Stimulated activated CD8-positive, alpha-beta memory T cell treated with anti-CD3 and anti-CD28 coated beads, Interleukin-4, amount 100 ng/mL, for 1 hour (primary cell): ENCODE measurements at places on chromosomes 16 and 17.

DNA sequence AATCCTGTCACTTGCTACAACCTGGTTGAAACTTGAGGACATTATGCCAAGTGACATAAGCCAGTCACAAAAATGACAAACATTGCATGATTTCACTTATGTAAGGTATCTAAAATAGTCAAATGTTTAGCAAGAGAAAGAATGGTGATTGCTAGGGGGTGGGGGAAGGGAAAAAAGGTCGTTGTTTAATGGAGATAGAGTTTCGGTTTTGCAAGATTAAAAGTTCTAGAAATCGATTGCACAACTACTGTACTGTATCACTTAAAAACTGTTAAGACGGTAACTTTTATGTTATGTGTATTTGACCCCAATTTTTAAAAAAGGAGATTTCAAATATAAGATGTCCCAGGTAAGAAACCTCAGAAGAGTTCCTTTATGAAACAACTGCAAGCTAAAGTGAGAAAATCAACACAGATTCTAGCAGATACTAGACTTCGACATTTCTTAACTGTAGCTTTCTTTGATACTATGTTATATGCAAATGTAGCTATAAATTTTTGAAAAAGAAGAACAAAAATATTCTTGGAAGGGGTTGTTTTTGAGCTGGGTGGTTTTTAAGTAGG is 5.9 kb downstream of the MEOX1 start:
- no peak for DNase-seq

DNA sequence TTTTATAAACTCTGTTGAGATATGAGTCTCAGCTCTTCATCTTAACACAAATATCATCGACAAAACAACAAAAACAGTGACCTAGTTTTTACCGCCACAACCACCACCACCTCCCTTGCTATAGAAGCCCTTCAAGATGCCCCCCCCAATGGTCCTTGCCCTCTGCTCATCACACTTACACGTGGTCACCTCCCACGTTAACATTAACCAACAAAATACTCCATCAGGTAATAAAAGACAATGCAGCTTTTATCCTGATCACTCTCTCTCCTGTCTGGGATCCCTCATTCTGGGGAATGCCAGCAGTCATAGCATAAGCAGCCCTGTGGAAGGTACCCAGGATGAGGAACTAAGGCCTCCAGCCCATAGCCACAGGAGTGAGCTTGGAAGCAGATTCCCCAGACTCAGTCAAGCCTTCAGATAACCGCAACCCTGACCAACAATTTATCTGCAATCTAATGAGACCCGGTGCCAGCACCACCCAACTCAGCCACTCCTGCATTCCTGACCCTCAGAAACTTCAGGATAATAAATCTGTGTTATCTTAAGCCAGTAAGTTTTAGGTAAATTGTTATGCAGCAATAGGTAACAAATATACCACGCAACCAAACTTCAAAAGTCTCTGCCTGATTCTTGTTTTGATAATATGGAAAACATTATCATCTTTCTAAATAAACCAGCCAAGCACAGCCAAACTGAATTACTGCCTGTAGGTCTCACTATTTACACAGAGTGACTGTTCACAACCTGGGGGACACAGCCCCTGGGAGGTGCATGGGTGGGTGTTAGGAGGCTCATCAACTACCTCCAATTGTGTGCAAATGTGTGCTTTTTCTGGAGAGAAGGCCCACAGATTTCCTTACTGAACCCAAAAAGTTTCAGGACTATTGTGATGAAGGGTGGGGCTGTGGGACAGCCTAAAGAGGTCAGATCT is 6.1 kb downstream of the PECAM1 start:
- DNase-seq, result no peak

DNA sequence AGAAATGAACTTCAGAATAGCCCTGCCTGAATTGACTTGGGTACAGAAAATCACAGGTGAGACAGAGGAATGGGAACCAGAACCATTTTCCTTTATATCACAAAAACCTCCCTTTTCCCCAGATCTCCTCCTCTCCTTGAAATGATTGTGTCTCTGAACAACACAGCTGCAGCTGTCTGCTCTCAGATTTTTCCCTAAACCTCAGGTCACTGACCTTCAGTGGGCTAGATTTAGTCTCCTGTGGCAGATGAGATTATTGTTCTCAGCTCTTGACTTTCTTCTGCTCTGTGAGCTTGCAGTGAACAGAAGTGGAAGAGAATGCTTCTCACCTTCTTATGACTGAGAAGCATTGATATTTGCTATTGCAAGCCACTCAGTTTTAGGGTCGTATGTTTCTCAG is 92.3 kb upstream of the FAM20A start:
- DNase-seq, result no peak

DNA sequence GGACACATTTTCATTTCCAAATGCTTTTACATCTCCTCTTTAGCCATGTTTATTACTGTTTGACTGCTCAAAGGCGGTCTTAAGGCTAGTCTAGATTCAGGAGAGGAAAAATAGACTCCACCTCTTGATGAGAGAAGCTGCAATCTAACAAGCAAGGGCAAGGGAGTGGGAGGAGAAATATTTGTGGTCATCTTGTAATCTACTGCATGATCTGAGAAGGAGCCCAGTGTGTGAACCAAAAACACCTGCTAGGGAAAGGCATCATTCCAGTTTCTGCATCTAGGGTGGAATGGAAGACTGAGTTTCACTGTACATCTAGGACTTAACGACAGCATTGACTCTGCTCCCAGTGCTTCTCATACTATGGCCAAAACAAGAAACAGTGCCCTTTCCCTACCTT is 232.2 kb upstream of the HS3ST3A1 start:
- DNase-seq, result no peak

GRCh38 chr16:4876646-4877379 is 29.5 kb downstream of the UBN1 start:
- no peak for DNase-seq

GRCh38 chr17:31374094-31374447 is 17.4 kb upstream of the RAB11FIP4 start:
- DNase-seq, result no peak

DNA sequence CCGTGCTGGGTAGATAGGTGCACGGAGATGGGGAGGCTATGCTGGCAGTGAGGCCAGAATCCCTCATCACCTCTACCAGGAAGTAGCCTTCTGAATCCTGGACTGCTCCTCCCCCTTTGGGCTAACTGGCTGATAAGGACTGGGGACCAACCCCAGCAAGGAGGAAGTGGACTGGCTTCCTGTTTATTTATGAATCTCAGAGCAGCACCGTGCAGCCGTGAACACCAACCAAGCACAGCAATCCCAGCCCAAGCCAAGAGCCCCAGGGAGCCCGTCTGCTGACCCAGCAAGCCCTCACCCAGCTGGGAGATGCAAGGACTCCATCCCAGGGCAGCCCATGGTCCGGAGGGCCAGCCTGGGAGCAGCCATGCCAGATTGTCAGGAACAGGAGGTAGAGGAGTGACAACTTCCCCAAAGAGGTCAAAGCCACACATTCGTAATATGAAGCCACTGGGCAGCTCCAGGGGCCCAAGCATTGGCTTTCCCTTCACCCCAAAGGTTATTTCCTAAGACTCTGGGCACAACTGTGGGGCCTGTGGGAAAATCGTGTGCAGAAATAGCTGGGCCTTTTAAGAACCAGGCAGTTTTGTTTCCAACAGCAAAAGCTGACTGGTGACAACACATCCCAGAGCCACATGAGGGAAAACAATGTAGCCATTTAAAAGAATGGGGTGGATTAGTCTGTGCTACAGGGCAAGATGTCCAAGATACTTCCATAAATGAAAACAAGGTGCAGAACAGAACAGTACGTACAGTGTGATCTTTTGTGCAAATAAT is 23.9 kb downstream of the PHB1 start:
- DNase-seq, result no peak

GRCh38 chr17:16516594-16517051 is 24.6 kb upstream of the LRRC75A start:
- DNase-seq, result no peak

DNA sequence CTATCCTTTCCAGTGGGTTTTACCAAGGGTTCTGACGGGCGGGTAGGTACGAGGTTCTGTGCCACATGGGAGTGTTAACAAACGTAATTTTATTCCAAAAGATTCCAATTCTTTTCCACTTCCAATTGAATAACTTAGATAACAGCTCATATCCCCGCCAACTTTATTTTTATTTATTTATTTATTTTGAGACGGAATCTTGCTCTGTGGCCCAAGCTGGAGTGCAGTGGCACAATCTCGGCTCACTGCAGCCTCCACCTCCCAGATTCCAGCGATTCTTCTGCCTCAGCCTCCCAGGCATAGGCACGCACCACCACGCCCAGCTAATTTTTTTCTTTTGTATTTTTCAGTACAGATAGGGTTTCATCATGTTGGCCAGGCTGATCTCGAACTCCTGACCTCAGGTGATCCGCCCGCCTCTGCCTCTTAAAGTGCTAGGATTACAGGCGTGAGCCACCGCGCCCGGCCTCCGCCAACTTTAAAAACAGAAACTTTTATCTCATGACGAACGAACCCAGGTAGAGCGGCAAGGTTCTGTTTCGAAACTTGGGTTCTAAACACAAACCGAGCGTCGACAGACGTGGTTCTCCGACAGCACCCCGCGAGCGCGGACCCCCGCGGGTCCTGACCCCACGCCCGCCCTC is 613 bp downstream of the ECI1 start:
- DNase-seq, result no peak

DNA sequence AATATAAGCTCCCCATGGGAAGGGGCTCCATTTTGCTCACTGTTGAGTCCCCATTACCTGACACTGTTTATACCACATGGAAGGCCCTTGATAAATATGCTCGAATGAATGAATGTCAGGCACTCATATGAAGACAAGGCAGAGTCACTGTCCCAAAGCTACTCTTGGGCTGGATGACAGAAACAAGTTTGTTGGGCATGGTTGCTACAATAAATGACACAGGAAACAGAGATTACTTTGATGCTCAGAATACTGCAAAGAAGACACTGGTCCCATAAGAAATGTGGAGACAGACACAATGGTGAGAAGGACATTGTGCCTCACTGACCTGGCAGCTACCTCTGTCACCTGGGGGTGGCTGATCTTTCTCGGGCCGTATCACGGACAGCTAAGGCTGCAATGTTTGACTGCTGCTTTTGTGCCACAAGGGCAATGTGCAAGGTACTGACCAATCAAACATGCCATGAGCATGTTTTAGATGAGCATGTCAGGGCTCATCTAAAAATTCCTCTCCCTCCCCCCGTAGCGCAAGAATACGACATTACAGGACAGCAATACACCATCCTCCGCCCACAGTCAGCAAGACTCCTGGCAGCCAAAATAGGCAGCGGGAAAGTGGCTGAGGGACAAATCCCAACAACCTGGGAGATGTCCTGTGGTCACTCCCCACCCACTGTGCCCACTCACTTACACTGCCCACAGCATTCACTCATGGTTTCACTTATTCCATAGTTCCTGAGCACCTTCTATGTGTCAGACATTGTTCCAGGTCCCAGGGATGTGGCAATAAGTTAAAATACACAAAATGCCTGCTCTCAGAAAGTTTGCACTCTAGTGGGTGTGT is 5.0 kb downstream of the PIK3R6 start:
- no peak for DNase-seq

DNA sequence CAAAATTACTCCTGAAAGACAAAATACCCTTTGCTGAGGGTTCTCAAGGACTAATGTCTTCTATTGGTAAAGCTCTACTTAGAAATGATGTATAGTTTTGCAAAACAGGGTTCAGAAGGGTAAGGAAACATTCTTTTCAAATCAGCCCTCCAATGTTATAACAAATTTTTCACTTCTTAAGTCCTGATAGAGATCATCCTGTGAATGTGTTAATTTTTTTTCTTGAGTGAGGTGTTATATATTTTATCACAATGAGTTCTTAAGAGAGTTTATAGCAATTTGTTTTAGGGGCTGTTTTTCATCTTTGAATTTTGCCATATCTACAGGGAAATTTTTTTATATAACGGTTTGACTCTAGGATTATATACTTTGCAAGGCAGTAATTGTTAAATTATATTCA is 29.5 kb downstream of the CYB5B start:
- DNase-seq, result no peak

DNA sequence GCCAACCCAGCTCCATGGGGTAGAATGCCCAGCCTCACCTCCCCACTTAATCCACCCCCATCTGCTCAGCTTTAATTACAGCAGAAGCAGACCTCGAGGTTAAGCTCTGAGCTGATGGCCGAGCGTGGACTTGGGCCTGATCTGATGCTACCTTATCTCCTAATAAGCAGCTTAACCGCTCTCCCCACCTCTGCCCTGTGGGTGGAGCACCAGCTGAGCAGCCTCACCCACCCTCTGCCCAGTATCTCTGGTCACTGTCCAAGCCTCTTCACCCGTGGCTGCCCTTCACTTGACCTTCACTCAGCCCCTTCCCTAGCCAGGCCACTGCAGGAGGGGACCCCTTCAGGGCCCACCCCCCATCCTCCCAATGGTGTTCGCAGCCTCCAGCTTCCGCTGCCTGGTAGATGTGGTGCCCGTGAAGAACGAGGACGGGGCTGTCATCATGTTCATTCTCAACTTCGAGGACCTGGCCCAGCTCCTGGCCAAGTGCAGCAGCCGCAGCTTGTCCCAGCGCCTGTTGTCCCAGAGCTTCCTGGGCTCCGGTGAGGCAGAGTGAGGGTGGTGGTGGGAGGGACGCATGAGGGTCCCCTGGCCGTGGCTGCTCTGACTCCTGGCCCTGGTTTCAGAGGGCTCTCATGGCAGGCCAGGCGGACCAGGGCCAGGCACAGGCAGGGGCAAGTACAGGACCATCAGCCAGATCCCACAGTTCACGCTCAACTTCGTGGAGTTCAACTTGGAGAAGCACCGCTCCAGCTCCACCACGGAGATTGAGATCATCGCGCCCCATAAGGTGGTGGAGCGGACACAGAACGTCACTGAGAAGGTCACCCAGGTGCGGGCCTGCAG is 6.8 kb downstream of the KCNH6 start:
- no peak for DNase-seq

DNA sequence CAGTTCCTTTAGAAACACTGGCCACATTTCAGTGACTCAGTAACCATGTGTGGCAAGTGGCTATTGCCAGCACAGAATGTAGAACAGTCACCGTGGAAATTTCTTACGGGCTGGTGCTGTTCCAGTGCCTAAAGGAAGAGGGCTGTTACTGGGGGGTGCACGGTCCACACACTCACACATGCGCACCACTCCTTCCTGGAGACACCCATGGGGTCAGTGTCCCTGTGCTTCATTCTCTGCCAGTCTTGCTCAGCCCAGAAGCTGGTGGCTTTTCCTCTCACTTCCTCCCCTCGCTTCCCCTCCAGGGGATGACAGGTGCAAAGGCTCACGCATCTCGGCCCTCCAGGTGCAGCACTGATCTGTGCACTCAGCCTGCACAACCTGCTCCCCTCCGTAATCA is 115.6 kb downstream of the CCDC182 start:
- DNase-seq, result no peak

DNA sequence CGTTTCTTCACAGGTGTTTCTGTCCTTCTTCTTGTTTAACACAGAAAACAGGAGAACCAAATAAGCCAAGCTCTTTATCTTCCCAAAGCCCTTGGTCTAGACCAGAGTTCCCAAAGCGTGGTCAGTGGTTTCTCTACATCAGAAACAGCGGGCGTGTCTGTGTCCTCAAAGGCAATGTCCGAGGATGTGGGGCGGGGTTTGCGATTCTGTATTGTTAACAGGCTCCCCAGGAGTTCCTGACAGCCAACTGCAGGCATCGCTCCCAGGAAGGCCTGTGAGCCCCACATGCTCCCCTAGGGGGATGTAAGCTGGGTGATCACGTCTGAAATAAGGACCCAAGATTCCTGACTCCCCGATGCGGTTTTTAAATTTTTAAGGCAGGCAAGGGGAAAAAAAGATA is 28.4 kb upstream of the SLC25A19 start:
- DNase-seq, result no peak
